Kidney (tissue), 22 donors: ENCODE measurements at places on chromosomes 6 and 20. TPM values are rescaled to one million over a fixed set of nuclear protein-coding genes. Genes with fewer than 3 reads are reported as not detected.

DNA sequence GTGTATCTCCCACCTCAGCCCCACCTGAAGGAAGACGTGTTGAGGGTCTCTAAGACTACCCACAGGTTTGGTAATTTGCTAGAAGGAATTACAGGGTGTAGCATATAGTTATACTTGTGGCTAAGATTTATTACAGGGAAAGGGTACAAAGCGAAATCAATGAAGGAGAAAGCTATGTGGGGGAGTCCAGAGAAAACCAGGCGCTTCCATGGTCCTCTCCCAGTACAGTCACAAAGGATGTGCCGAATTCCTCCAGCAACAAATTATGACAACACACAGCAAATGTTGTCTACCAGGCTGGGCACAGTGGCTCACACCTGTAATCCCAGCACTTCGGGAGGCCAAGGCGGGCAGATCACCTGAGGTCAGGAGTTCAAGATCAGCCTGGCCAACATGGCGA lies 64.1 kb upstream of the TGM3 start:
- no peak for DNase-seq

- DNase-seq = no peak
Observed at GRCh38 chr6:141158740-141159139, 974.0 kb upstream of the GJE1 start.

- no peak for DNase-seq
Observed at GRCh38 chr20:58711266-58712051, 18.9 kb downstream of the NPEPL1 start.

DNA sequence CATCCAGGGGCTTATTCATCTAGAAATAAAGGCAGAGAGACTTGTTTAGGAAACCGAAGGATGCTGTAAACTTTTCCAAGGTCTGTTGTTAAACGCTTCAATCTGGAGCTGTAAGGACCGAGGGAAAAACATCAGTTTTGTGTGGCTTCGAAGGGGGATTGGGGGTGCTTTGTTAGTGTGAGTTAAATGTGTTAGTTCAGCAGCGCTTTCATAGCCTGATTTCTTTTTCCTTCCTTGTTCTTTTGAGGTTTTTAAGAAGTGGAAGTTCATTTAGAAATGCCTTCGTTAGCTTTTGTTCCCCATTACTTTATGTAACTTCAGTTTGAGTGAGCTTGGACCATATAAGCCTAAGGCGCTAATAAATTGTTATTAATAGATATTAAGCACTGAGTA lies 1.5 kb downstream of the ANKS1A start:
- DNase-seq = no peak

- DNase-seq = no peak
Observed at GRCh38 chr20:18188434-18188833, 50.8 kb downstream of the KAT14 start.

DNA sequence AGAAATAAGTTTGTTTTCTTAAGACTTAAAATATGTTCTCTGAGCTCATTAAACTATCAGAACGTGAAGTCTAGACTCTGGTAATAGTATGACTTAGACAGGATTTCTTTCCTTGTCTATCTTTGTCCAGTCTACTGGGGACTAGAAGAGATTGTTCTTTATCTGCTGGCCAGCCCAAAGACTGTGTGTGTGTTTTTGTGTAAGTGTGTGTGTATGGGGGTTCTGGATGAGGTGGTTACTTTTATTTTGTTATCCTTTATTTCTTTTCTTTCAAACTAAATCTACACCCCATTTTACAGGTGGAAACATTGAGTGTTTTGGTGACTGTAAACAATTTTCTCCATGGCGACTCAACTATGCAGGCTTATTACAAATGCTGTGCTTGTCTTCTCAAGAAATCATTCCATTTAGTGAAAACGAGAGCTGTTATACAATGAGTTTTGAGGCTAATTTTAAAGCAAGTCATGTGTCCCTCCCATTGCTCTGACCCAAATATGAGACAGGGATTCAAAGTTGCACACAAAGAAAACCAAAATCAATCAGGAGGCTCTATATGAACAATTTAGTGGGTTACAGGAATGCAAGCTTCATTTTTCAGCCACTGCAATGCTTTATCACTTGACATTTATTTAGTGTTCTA lies 97.6 kb downstream of the ELOVL5 start:
- no peak for DNase-seq

GRCh38 chr20:36085686-36086267 lies 68.8 kb upstream of the EPB41L1 start:
- no peak for DNase-seq

GRCh38 chr6:51382847-51383246 lies 564.2 kb downstream of the TFAP2B start:
- DNase-seq = no peak

GRCh38 chr6:3357678-3358077 lies 98.9 kb downstream of the PSMG4 start:
- DNase-seq = no peak

- peak; percentile 46 for DNase-seq
Observed at GRCh38 chr6:90293319-90293953, 3.2 kb downstream of the BACH2 start.

Gene ARHGAP40
- 20.2 TPM for total RNA-seq
